ENCODE measurements at places on chromosomes 1 and 21. TPM values are rescaled to one million over a fixed set of nuclear protein-coding genes. Genes with fewer than 3 reads are reported as not detected.

- no peaks in the 10 kb centered on the region for H3K4me1 ChIP-seq
- no peak for DNase-seq
- no peak overlapping the region for H3K27ac ChIP-seq
- H3K27me3 ChIP-seq: no peaks in the 10 kb centered on the region
Measured at GRCh38 chr1:174376030-174376429, 71.7 kb upstream of the GPR52 start.

DNA sequence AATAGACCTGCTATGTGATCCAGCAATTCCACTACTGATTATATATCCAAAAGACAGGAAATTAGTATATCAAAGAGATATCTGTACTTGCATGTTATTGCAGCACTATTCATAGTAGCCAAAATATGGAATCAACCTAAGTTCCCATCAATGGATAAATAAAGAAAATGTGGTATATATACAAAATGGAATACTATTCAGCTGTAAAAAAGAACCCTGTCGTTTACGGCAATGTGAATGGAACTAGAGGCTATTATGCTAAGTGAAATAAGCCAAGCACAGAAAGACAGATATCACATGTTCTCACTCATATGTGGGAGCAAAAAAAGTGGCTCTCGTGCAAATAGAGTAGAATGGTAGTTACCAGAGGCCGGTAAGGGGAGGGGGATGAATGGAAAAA lies 9.2 kb downstream of the DNAH14 start:
- DNase-seq: no peak
- no peaks in the 10 kb centered on the region for H3K36me3 ChIP-seq
- H3K27me3 ChIP-seq: no peaks in the 10 kb centered on the region
- no peak overlapping the region for H3K4me3 ChIP-seq

- H3K27ac ChIP-seq: no peak overlapping the region
- no peaks in the 10 kb centered on the region for H3K27me3 ChIP-seq
- no peaks in the 10 kb centered on the region for H3K36me3 ChIP-seq
- DNase-seq: no peak
Measured at GRCh38 chr1:205746757-205747412, 3.1 kb downstream of the NUCKS1 start.

DNA sequence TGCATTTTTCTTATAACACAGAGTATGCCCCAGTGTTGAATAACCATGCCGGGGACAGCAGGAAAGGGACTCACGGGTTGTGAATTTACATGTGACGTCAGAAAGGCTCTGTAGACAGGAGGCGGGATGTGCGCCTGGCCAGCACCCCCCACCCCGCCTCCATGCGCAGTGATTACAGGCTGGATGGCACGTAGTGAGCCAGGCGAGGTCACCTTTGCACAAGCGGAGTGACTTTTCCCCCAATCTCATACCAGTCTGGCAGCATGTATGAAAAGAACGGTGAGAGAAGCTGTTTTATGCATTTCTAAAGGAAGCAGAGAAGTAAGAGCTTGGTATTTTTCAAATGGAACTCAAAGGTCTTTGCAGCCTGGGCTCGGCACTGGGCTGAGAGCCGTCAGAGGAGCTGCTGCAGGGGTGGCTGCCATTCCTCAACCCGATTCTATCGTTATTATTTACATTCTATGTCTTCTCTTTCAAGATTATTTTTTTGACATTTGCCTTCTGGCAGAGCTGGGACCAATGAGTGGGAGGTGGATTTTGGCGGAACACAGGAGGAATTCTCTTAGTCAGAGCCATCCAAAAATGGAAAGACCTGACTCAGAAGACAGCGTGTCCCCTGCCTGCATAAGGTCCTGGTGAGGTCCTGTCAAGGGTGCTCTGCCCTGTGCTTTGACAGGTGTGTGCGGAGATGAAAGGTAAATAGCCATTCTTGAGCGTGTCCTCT lies 115.6 kb upstream of the SLC45A1 start:
- H3K27ac ChIP-seq: peak overlapping the region; percentile 94
- peak overlapping the region; percentile 42 for H3K4me3 ChIP-seq
- peak; percentile 91 for DNase-seq
- no peaks in the 10 kb centered on the region for H3K36me3 ChIP-seq
- peaks cover 3% of the 10 kb centered on the region for H3K4me1 ChIP-seq

DNA sequence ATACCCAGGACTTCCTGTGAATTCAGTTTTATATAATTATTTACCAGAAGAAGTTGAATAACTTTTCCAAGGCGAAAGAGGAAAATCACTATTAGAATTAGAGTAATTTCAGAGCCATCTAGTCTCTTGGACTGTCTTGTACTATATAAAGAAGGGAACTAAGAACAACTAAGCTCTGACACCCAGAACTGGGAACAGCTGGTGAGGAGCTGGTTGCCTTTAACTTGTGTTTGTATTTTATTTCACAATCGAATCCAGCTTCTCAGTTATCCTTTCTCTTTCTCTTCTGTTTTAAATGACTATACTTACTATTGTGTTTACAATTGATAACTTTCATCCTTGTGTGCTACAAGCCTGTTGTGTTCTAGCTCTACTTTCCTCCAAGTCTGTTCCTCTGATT lies 8.4 kb downstream of the SNX27 start:
- H3K4me1 ChIP-seq: no peaks in the 10 kb centered on the region
- peak overlapping the region; percentile 18 for H3K27ac ChIP-seq
- H3K27me3 ChIP-seq: no peaks in the 10 kb centered on the region
- H3K36me3 ChIP-seq: no peaks in the 10 kb centered on the region

GRCh38 chr21:43352568-43353281 lies 74.2 kb downstream of the SIK1 start:
- H3K4me3 ChIP-seq: no peak overlapping the region
- H3K4me1 ChIP-seq: no peaks in the 10 kb centered on the region
- no peak for DNase-seq
- no peaks in the 10 kb centered on the region for H3K27me3 ChIP-seq

GRCh38 chr1:196513821-196514220 lies 94.4 kb downstream of the KCNT2 start:
- no peak for DNase-seq
- no peak overlapping the region for H3K4me3 ChIP-seq
- no peaks in the 10 kb centered on the region for H3K36me3 ChIP-seq
- no peaks in the 10 kb centered on the region for H3K4me1 ChIP-seq

DNA sequence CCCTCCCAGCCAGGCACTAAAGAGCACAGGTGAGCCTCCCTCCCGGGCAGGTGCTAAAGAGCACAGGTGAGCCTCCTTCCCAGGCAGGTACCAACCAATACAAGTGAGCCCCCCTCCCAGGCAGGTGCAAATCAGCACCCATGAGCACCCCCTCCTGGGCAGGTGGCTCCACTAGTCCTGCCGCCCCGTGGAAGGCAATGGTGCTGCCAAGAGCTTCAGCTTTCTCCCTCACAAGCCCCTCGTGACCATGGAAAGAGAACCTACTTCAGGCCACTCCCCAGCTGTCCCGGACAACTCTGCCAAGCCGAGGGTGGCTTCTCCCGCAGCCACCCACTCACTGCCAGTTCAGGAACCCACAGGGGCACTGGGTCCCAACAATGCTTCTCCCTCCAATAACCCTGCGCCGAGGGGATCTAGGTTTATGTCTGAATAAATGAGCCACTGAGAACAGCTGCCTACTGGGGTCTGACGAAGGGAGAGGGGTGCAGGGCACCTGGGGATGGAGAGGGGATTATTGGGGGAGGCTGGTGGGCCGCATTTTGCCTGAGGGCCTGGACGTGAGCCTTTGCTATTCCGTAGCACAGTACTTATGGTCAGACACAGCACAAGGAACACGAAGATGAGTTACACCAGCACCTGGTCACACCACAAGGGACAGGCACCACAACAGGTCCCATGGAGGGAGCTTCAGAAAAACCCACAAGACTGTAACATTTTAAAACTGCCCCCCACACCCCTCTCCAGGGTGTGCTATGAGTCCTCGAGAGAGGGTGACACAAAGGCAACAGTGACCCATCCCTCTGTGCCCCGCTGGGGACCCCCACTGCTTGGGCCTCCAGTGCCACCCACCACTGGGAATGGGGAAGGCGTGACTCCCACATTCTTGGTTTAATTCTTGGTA lies 46.3 kb downstream of the PRDM15 start:
- no peak for DNase-seq
- no peak overlapping the region for H3K4me3 ChIP-seq
- H3K27me3 ChIP-seq: no peaks in the 10 kb centered on the region
- H3K4me1 ChIP-seq: no peaks in the 10 kb centered on the region
- H3K36me3 ChIP-seq: no peaks in the 10 kb centered on the region

DNA sequence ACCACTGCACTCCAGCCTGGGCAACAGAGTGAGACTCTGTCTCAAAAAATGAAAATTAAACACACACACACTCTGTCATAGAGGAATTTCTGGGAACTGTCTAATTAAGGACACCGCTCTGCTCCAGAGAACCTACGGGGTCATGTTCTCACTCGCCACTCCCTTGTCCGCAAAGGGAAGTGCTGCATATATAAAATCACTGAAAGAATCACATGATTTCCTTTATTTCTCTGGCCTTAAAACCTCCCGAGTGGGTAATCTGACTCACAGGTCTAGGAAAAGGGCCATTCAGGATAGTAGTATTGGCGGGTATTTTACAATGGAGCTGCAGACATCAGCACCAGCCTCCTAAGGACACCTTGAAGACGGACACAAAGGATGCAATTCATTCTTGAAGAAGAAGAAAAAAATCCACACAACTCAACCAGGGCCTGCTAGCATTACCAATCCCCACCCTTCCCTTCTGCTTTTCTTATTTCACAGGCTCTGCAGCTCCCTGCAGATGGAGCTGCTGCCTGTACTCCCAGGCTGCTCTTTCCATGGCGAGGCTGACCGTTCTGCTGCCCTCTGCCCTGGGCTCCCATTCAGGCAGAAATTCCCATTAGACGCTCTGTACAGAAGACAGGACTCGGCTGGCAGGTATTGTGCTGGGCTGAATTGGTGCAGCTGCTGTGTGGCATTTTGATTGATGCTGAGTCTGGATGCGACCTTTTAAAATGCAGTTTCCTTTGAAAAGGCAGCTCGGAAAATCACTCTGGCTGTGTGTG lies 53.3 kb upstream of the FAM89A start:
- no peaks in the 10 kb centered on the region for H3K27me3 ChIP-seq
- no peak overlapping the region for H3K4me3 ChIP-seq
- H3K27ac ChIP-seq: no peak overlapping the region
- no peaks in the 10 kb centered on the region for H3K36me3 ChIP-seq
- DNase-seq: no peak

PROK1 gene
- not detected for total RNA-seq

THEM4 gene
- total RNA-seq: 8.8 TPM

MUTYH gene
- total RNA-seq: 11.9 TPM

RIMKLA gene
- total RNA-seq: 0.02 TPM

Measured in right lobe of liver (tissue), 6 donors.